ENCODE measurements at places on chromosomes 4 and X.
A peak's percentile ranks its signal among the peaks of the same experiment; 100 is the strongest.

GRCh38 chr4:4627906-4628305 is 86.1 kb upstream of the STX18 start:
- no peak for DNase-seq

GRCh38 chr4:94636004-94636403 is 121.8 kb upstream of the BMPR1B start:
- no peak for DNase-seq

GRCh38 chr4:89300499-89300898 is 7.1 kb downstream of the GPRIN3 start:
- no peak for DNase-seq

DNA sequence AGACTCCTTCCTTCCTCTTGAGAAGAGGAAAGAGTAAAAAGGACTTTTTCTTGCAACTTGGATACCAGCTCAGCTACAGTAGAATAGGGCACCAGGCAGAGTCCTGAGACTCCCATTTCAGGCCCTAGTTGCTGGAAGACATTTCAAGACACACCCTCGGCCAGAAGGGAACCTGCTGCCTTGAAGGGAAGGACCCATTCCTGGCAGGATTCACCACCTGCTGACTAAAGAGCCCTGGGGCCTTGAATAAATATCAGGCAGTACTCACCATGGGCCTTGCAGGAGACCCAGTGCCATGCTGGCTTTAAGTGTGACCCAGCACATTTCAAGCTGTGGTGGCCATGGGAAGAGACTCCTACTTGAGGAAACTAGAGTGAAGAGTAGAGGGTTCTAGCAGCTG is 317.6 kb downstream of the DKK2 start:
- DNase-seq = no peak

GRCh38 chrX:989959-990510 is 222.4 kb downstream of the CRLF2 start:
- peak; percentile 96 for DNase-seq

DNA sequence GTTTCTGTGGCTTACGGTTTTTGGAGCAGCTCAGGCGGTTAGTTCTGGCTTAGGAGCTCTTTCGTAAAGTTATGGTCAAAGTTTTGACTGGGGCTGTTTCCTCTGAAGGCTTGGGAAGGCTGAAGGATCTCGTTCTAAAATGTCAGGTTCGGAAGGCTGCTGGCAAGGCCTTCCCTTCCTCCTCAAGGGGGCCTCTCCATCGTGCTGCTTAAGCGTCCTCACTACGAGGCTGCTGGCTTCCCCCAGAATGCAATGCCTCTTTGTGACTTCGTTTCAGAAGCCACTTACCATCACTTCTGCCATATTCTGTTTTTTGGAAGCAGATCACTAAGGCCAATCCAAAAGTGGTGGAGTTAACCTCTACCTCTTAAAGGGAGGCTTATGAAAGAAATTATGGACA is 1196.4 kb upstream of the TENM3 start:
- DNase-seq = no peak

DNA sequence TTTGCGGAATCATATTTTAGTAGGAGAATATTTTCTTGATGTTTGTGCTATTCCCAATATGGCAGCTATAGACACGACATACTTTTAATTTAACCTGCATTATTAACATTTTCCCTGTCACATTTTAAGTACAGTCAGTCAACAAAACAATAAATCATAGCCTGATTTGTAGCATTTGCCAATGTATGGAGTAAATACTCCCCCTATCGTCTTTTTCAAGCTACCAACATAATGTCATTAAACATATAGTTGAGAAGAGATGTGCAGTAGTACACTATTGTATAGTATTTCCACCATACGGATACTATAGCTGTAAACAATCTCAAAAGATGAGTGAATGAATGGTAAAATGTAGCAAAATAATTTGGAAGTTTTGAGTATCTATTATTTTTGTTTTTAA is 303.7 kb upstream of the MAGEB2 start:
- DNase-seq = no peak

DNA sequence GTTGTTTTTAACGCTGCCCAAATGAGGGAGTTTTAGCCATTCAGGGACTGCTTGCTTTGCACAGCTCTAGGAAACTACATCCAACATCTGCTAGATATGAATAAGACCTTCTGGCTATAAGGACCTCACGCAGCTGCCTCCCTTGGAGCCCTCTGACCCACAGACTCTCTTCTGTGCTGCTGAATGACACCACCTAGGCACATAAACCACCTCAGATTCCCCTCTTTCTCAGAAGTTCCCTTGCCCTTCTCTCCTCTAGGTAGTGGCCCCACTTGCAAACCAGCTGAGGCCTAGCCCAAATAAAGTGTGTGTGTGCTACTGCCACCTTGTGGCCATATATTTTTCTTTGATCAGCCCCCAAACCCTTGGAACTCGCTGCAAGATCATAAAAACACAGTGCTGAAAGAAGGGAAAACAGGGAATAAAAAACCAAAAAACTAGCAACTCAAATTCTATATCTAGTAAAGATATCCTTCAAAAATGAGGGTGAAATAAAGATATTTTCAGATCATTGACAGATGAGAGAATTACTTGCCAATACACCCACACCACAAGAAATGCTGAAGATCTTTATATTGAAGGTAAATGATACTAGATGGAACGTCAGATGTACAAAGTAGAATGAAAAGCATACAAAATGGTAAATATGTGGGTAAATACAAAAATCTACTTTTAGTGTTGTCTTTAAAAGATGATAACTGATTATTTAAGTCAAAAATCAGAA is 265.9 kb downstream of the ADAMTS3 start:
- DNase-seq = no peak

- no peak for DNase-seq
Observed at GRCh38 chr4:186021461-186022167, 47.3 kb upstream of the TLR3 start.

DNA sequence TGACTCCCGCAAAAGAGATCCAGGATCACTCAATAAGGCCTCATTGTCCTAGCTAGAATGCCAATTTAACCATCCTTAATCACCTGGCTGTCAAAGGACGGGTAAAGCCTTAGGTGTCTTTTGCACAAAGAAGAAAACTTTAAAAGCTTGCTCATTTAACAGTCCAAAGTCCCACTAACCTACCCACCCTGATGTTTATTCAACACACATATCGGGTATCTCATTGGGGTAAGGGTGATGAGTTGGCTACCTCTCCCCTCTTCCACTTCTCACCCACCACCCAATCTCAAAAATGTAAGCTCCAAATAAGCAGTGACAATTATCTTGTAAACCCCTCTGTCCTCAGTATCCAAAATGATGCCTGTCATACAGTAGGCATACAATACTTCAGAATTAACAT is 988 bp upstream of the SRD5A3 start:
- no peak for DNase-seq

DNA sequence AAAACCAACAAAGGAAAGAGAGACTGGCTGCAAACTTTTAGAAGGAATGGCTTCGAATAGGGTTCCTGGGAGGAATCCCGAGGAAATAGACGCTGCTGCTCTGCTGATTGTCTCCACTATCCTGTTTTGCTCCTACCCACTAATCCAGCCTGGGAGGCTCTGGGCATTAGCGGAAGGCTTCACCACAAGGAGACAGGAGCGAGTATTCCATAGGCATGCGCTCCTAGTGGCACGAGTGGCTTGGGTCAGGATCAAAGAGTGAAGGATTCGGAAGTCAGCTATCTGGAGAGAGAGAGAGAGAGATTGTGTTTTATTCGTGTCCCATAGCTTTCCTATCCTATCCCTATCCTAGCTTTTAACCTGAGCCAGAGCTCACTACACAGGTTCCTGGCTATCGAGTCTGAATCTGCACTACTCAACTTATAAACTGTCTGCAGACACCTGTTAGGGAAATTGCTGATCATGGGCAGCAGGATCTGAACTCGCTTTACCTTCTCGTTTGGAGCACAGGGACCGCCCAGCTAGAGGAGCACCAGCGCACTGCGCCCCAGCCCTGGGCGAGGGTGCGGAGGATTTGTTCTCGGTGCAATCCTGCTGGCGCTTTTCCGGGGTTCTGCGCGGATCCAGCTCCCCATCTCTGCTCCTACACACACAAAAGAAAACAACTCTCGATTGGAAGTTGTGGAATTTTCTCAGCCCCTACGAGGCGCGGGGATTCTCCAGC is 740 bp upstream of the NPY2R start:
- no peak for DNase-seq

GRCh38 chr4:107035819-107036583 is at the start of gene DKK2:
Gene DKK2, minus strand, starts transcription at chr4:107036313. Its CDS starts 722 bp downstream, at chr4:107035591.
- peak; percentile 74 for DNase-seq

GRCh38 chr4:101198682-101199339 is 148.5 kb downstream of the PPP3CA start:
- no peak for DNase-seq

DNA sequence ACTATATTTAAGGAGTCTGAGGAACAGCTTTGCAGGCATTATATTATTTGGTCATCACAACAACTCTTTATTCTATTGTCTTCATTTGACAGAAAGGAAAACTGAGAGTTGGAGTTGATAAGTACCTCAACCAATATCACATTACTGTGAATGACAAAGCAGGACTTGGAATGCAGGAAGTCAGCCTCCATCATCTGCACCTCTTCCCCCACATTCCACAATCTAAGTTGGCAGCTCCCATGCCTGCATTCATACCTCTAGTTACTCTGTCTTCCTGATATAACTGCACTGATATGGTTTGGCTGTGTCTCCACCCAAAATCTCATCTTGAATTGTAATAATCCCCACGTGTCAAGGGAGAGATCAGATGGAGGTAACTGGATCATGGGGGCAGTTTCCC is 356.7 kb downstream of the GALNTL6 start:
- DNase-seq = no peak

DNA sequence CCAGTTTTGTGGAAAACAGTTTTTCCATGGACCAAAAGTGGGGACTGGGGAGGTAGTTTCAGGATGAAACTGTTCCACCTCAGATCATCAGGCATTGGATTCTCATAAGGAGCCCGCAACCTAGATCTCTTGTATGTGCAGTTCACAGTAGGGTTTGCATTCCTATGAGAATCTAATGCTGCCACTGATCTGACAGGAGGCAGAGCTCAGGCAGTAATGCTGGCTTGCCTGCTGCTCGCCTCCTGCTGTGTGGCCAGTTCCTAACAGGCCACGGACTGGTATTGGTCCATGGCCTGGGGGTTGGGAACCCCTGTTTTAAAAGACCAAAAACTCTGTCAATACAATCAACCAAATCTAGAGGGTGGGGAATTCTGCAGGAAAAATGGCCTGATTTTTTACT is 100.0 kb upstream of the EOLA2 start:
- DNase-seq = no peak

GRCh38 chr4:40251366-40251765 is 54.5 kb downstream of the RHOH start:
- no peak for DNase-seq

DNA sequence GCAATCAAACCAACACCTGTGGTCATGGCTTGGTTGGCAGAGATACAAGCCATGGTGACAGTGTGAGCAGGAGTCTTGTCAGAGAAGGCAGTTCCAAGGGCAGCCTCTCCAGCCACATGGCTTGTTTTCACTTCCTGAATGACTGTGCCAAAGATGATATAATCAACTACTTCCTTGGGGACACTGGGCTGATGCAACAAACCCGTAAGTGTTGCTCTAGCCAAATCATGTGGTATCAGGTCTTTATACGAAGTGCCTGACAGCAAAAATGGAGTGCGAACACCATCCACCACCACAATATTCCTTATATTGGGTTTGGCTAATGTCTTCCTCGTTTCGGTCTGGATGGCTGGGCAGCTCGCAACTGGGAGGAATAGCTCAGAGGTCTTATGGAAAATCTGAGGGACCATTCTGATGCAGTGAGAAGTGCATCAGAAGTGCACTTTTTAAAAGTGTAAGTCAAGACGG is 922.0 kb downstream of the NLGN4X start:
- DNase-seq = no peak

DNA sequence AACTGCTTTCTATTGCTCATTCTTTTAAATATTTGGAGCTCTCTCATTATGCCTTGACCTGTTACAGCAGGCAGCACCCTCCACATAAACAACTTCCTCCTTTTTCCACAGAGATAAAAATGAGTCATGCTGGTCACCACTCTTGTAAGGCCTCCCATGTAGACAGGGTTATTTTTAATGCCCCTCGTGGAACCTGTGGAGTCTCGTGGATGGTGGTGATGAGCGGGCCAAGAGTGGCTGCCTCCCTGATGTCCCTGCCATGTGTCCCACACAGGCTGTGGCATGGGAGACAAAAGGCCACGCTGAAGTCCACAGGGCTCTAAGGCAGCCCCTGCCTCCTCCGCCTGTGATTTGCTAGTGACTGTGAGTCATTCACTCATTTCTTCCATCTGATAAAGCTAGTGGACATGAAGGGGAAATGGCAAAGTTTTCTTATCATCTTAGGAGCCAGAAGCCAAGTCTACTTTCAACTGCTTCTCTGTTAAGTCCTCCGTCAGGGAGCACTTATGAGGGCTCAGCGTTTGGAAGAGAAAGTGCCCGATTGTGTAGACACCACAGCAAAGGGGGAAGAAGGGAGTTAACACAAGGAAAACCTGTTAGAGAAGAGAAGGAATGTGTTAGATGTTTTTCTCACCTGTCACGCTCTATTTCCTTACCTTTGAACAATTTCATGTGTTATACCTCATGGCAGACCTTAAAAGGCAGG is 121.6 kb upstream of the FAT1 start:
- peak; percentile 65 for DNase-seq

GRCh38 chrX:70033348-70034051 is 16.2 kb downstream of the AWAT2 start:
- no peak for DNase-seq

DNA sequence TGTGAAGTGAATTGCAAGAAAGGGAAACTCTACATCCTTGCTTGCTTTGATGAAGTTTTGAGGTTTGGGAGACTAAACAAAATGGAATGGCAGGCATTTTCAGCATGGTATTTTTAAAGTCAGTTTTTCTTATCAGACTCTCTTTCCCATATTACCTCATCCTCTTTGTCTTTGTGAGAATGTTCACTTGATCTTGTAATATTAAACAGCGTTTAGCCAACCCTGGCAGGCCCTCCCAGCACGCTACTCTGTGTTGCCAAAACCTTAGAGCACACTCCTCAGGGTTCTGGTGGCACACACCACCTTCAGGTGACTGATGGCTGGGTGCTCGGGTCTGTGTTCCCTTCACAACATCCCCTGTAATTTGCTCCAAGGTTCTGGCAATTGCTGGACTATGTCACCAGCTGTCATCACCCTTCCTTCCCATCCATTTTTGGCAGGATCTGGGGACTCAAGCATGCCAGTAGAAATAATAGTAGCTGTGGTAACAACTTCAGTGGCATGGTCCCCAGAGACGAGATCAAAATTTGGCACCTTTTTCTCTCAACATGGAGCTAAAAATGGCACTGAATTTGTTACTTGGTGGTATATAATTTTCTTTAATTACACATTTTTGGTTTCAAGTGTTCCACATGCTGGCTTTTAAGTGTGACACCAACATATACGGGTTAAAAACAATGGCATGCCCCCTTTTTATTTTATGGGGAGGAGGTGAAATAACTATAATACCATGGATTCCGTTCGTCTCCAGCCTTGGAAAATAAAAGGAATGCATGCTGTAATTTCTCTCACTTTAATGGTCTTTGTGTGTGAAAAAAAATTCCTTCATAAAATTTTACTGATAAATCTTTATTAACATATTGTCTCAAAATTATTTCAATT is 273.1 kb downstream of the DCTD start:
- DNase-seq = no peak

GRCh38 chr4:7719354-7720174 is 220.1 kb downstream of the AFAP1 start:
- DNase-seq = no peak
